Endothelial cell of umbilical vein (primary cell): ENCODE measurements at places on chromosomes 1 and 21. TPM values are rescaled to one million over a fixed set of nuclear protein-coding genes. Genes with fewer than 3 reads are reported as not detected.

Gene ERICH3
- not detected in 2 replicates for total RNA-seq

Gene RGS7
- 0.44 and 1.2 TPM in 2 replicates for total RNA-seq

Gene SFN
- 0.33 and 0.42 TPM in 2 replicates for total RNA-seq

Gene KRTAP27-1
- not detected in 2 replicates for total RNA-seq

Gene LCE6A
- not detected in 2 replicates for total RNA-seq

Gene SYNC
- total RNA-seq = 6.5 and 9.4 TPM in 2 replicates
